ENCODE measurements at places on chromosomes 12 and 14. TPM values are rescaled to one million over a fixed set of nuclear protein-coding genes. Genes with fewer than 3 reads are reported as not detected.

DPY19L2 gene
- total RNA-seq = 16.7 TPM

DNA sequence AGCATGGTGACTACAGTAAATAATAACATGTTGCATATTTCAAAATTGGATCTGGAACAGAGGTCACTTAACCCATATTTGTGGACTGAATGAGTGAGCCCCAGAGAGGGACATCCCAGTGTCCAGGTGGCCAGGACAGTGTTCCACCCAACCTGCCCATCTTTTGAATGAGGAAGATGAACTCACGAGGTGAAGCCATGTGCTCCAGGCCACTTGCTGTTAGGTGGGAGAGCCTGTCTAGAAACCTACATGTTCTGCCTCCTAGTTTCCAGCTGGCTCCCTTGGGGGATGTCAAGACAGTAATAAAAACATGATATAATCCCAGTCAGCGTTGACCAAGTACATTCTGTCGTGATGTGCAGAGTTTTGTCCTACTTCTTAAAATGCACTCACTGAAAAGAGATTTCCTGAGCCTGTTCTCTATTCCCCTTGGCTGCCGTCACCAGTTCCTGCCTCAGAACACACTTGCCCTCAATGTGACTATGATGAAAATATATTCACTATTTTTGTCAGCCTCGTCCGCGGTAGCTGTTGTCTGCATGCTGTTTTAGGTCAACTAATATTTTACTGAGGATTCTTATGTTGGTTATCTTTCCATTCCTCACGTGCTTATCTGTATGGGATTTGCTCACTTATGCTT, 25.7 kb downstream of the TSPAN9 start:
- H3K27me3 ChIP-seq = no peaks in the 10 kb centered on the region
- DNase-seq = no peak
- no peak overlapping the region for H3K4me3 ChIP-seq
- peak overlapping the region; percentile 52 for H3K27ac ChIP-seq
- H3K4me1 ChIP-seq = peaks cover 8% of the 10 kb centered on the region

CMA1 gene
- not detected for total RNA-seq

DNA sequence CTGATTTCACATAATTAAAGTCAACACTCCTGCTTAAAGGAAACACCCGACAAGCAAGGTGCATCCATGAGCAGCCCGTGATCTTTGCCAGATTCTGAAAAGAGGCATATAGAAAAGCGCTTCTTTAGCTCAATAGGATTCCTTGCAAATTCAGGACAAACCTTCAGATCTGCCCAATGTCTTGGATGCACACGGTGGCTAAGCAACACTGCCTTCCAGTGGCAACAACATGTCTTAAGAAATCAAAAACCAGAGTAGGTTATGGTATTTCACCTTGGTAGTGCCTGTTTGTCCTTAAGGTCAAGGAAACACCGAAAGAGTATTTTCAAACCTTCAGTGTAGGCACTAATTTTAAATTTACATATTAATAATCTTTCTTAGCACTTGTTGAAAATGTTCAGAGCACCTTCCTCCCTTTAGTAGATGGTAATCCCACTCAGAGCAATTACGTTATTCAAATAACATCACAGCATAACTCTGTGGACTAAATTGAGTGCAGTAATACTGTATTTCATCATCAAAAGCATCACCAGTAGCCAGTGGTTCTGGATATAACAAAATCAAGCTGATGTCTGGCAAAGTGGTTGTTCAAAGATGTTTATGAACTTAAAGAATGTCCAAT, 58.0 kb upstream of the CDKN3 start:
- DNase-seq = no peak
- no peaks in the 10 kb centered on the region for H3K4me1 ChIP-seq
- H3K4me3 ChIP-seq = no peak overlapping the region
- no peak overlapping the region for H3K27ac ChIP-seq

GCH1 gene
- 8.1 TPM for total RNA-seq

OR4L1 gene
- not detected for total RNA-seq

DNA sequence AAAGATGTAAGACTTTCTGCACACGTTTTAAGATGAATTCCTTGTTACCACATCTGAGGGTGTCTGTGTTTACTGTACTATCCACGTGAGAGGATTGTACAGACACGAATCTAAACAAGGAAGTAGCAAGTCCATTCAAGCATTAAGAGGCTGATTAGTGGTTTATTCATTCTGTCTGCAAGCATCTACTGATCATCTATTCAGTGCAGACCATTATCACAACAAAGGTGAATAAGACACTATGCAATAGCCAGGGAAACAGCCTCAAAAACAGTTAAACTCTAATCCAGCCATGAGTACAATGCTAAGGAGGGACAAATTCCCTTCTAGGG, 111.6 kb upstream of the PZP start:
- no peaks in the 10 kb centered on the region for H3K36me3 ChIP-seq
- H3K27me3 ChIP-seq = no peaks in the 10 kb centered on the region
- no peaks in the 10 kb centered on the region for H3K4me1 ChIP-seq

AKAP3 gene
- 4.4 TPM for total RNA-seq

- DNase-seq = no peak
- H3K4me1 ChIP-seq = no peaks in the 10 kb centered on the region
- no peak overlapping the region for H3K27ac ChIP-seq
Measured at GRCh38 chr12:7304456-7304855, 584 bp downstream of the ACSM4 start.

DNA sequence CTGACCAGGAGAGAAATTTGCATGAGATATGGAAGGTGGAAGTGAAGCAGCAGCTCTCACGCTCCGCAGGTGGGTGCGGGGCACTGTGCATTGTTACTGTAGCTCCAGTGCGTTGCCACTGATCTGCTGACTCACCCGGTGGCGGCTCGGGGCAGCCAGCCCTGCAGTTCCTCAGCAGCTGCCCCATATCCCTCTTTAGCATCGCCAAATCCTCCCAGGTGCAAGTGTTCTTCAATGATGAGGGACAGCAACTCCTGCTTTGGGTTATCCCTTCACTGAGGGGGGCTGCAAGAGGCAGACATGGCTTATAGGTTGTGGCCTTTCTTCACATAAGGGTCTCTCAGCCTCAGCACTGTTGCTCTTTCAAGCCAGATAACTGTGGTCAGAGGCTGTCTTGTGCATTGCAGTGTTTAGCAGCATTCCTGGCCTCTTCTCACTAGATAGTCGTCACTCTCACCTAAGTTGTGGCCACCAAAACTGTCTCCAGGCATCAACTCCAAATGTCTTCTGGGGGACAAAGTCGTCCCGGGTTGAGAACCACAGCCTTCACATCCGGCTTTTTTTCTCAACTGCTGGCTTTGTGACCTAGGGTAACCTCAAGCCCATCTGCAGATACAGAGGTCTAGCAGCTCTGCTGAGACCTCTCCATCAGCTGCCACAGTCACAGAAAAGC, 180.8 kb downstream of the EFCAB11 start:
- H3K27me3 ChIP-seq = no peaks in the 10 kb centered on the region
- DNase-seq = peak; percentile 30
- no peak overlapping the region for H3K4me3 ChIP-seq
- no peak overlapping the region for H3K27ac ChIP-seq

DNA sequence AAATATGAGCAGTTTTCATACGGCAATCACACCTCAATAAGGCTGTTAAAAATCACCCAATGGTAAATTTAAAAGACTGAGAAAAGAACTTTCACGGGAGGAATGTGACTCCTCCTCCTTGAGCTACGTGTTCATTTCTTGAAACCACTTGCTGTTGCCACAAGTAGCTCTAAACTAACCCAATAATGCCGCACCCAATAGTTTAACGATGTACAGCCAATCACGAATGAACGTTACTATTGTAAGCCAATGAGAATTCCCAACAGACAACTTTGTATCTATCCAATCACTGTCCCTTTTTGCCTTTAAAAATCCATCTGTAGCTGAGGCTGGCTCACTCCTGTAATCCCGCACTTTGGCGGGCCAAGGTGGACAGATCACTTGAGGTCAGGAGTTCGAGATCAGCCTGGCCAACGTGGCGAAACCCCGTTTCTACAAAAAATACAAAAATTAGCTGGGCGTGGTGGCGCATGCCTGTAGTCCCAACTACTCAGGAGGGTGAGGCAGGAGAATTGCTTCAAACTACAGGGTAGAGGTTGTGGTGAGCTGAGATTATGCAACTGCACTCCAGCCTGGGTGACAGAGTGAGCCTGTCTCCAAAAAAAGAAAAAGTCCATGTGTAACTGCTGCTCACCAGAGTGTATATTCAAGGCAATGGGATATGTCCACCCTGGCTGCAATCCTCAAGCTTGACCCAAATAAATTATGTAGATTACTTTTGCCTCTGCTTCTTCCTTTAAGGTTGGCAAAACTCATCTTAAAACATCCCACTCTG, 24.4 kb upstream of the BTBD6 start:
- H3K4me1 ChIP-seq = peaks cover 11% of the 10 kb centered on the region
- no peaks in the 10 kb centered on the region for H3K36me3 ChIP-seq
- H3K27ac ChIP-seq = no peak overlapping the region
- DNase-seq = no peak
- no peak overlapping the region for H3K4me3 ChIP-seq
- no peaks in the 10 kb centered on the region for H3K27me3 ChIP-seq

- H3K4me3 ChIP-seq = no peak overlapping the region
- H3K27ac ChIP-seq = no peak overlapping the region
- no peaks in the 10 kb centered on the region for H3K4me1 ChIP-seq
Measured at GRCh38 chr14:76643887-76644286, 117.4 kb upstream of the VASH1 start.

DNA sequence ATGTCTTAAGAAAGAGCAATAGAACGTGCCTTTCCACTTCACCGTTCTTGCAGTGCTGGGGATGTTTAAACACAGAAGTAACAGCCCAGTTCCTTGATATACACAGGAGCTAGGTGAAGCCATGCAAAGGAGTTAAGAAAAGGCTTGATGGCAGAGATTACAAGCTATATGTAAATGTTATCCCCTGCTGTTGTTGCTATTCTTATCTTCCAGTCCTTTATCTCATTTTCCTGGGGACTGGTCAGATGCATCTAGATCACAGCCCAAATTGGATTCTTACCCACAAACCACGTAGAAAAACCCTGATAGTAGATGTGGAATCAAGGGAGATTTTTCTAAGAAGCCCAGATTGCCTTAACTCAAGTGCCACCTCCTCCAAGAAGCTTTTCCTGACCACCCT, 5.5 kb downstream of the ASCL1 start:
- no peak overlapping the region for H3K27ac ChIP-seq
- no peak overlapping the region for H3K4me3 ChIP-seq
- no peak for DNase-seq
- H3K27me3 ChIP-seq = peaks cover 68% of the 10 kb centered on the region
- H3K4me1 ChIP-seq = no peaks in the 10 kb centered on the region

- no peak overlapping the region for H3K27ac ChIP-seq
- no peak for DNase-seq
- no peaks in the 10 kb centered on the region for H3K27me3 ChIP-seq
- H3K36me3 ChIP-seq = no peaks in the 10 kb centered on the region
- no peaks in the 10 kb centered on the region for H3K4me1 ChIP-seq
- no peak overlapping the region for H3K4me3 ChIP-seq
Measured at GRCh38 chr12:2970744-2971143, 11.5 kb downstream of the TEAD4 start.

TCL1B gene
- not detected for total RNA-seq

DNA sequence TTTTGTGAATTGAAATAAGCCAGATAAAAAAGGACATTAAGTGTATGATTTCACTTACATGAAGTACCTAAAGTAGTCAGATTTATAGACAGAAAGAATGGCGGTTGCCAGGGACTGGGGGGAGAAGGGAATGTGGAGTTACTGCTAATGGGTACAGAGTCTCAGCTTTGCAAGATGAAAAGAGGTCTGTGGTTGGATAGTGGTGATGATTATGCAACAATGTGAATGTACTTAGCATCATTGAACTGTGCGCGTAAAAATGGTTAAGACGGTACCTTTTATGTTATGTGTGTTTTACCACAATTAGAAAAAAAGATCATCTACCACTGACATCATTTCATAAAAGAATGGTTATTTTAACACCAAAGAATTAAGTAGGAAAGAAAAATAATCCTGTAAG, 35.9 kb downstream of the RNFT2 start:
- no peak overlapping the region for H3K27ac ChIP-seq
- no peaks in the 10 kb centered on the region for H3K36me3 ChIP-seq
- no peaks in the 10 kb centered on the region for H3K4me1 ChIP-seq
- no peak for DNase-seq
- H3K4me3 ChIP-seq = no peak overlapping the region

EEA1 gene
- total RNA-seq = 25.2 TPM

- H3K36me3 ChIP-seq = no peaks in the 10 kb centered on the region
- no peaks in the 10 kb centered on the region for H3K27me3 ChIP-seq
- DNase-seq = no peak
- H3K4me1 ChIP-seq = no peaks in the 10 kb centered on the region
Measured at GRCh38 chr12:70520847-70521246, 116.4 kb downstream of the PTPRB start.
